ENCODE measurements at places on chromosomes 5 and 9.
A peak's percentile ranks its signal among the peaks of the same experiment; 100 is the strongest.

DNA sequence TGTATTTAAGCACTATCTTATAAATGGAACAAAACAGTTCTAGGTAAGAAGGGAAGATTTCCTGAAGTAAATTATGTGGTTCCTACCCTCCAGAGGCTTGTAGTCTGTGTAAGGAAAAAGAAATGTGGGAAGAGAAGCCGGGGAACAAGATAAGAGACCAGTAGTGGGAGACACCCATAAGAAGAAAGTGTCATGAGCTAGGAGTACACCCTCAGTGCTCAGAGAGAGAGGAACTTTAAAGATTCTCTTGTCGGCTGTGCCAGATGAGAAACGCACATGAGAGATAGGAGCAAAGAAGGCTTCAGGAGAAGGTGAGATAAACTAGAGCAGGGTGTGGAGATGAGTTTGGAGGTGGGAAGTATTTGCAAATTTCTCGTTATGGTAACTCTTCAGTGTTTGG lies 18.1 kb downstream of the SLC36A1 start:
- no peak for DNase-seq

DNA sequence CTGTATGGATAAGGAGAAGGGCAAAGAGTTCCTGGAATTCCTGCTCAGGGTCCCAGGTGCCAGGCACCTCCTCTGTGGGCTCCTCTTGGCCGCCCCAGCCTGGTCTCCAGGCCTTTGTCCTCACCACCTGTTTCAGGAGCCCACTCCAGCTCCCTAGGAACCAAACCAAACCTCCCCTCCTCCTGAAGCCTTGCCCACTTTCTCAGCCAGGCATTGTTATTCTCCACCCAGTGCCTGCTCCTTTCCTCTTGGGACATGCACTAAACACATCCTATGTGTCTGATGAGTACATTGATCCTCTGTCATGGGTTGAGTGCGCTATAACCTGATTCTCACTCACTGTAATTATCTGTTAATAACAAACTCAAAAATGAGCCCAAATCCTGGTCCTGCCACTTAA lies 189.8 kb downstream of the SPOCK1 start:
- no peak for DNase-seq

DNA sequence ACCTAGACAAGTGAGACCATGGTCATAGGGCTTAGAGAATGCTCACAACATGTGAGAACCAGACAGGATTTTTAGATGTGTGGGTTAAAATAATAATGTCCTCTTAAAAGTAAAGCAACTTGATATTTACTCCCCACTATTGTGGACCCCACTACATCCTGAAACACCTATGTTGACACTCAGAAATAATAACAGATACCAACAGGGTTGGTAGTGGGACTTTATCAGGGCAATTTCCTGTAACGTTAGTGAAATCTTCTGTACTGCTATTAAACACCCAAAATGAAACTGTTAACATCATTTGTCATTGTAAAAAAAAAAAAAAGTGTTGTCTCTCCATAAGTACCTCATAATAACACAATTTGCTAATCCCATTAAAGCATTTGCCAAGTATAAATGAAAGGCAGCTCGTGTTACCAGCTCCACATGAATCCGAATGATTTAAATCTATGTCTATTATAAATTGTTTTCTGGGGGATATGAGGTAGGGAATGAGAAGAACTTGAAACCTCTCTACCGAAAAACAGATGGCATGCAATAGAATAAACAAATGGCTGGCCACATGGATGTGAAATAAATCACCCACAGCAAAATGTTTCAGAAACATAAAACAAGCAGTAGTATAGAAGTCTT lies 285.9 kb downstream of the ARHGEF28 start:
- no peak for DNase-seq

DNA sequence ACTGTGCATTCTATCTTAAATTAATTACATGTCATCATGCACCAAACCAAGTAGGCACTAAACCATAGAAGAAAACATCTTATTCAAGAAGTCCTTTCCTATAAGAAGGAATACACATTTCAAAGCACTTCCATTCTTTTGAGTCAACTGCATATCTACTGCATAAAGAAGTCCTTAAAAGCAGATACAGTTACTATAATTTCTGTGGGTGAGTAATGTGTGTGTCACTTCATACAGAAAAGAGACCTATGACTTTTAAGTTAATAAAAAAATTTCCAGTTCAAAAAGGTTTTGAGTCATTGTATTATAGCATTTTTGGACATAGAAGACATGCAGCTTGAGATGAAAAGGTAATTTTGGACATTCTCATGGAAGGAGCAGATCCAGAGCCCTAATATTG lies 125.0 kb downstream of the DTWD2 start:
- no peak for DNase-seq

- DNase-seq, result peak; percentile 27
Measured at GRCh38 chr9:78121488-78121887, 89.9 kb upstream of the GNAQ start.

- DNase-seq, result no peak
Measured at GRCh38 chr9:127307802-127308201, 43.2 kb downstream of the GARNL3 start.

- DNase-seq, result no peak
Measured at GRCh38 chr9:93827545-93828330, 127.4 kb downstream of the BARX1 start.

- no peak for DNase-seq
Measured at GRCh38 chr5:54672871-54673270, 155.3 kb downstream of the SNX18 start.

GRCh38 chr5:14016549-14016948 lies 72.1 kb upstream of the DNAH5 start:
- no peak for DNase-seq

DNA sequence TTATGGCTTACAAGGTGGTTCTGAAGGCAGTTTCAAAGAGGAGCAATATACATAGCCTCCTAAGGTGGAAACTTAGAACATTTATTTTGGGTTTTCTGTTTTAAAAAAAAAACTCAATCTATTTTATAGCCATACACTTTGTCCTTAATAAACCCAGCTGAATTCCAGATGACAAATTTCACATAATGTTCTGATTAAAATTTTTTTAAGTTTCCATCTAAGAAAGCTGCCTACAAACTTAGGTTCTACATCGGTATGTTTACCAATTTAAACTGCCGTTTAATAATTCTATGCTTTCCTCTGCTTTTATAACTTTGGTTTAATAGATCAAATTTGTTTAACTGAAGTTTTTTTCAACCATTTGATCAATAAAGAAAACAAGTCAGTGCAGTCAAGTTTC lies 12.5 kb downstream of the NR3C1 start:
- DNase-seq, result no peak
